Chondrocyte (in vitro differentiated cells): ENCODE measurements at places on chromosomes 3 and 15. TPM values are rescaled to one million over a fixed set of nuclear protein-coding genes. Genes with fewer than 3 reads are reported as not detected.

- no peaks in the 10 kb centered on the region for H3K36me3 ChIP-seq
- peaks cover 23% of the 10 kb centered on the region for H3K4me1 ChIP-seq
- H3K27ac ChIP-seq, result no peak overlapping the region
Measured at GRCh38 chr3:27360113-27361078, 8.8 kb downstream of the NEK10 start.

GRCh38 chr3:125624341-125624740, 29.0 kb upstream of the OSBPL11 start:
- peaks cover 2% of the 10 kb centered on the region for H3K36me3 ChIP-seq
- DNase-seq, result no peak

GRCh38 chr3:156166808-156167207, 46.4 kb downstream of the KCNAB1 start:
- no peak overlapping the region for H3K4me3 ChIP-seq
- no peak overlapping the region for H3K27ac ChIP-seq
- no peak for DNase-seq
- peaks cover 12% of the 10 kb centered on the region for H3K4me1 ChIP-seq

GRCh38 chr15:101597360-101597928, 54.7 kb downstream of the TM2D3 start:
- no peak for DNase-seq
- no peak overlapping the region for H3K27ac ChIP-seq
- peaks cover 2% of the 10 kb centered on the region for H3K36me3 ChIP-seq
- H3K27me3 ChIP-seq, result peaks cover 25% of the 10 kb centered on the region
- H3K4me1 ChIP-seq, result no peaks in the 10 kb centered on the region

The WDR49 gene
- not detected in 3 replicates for total RNA-seq

DNA sequence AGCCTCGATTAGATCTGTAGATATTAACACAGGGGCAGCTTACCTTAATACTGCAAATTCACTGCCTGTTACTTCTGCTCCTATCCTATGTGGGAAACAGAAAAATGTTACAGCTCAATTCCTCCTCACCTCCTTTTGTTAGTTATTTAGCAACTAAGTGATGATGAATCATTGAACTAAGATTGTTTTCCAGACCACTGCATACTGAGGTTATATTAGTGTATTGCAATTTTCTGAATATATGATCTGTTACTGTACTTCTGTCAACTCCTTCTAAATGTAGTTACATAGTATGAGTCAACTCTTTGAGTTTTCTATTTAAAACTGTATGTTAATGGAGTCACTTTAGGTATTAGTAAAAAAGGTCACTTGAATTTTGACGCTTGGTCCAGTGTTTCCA, 331.5 kb upstream of the SLCO3A1 start:
- no peaks in the 10 kb centered on the region for H3K27me3 ChIP-seq
- no peak overlapping the region for H3K27ac ChIP-seq

DNA sequence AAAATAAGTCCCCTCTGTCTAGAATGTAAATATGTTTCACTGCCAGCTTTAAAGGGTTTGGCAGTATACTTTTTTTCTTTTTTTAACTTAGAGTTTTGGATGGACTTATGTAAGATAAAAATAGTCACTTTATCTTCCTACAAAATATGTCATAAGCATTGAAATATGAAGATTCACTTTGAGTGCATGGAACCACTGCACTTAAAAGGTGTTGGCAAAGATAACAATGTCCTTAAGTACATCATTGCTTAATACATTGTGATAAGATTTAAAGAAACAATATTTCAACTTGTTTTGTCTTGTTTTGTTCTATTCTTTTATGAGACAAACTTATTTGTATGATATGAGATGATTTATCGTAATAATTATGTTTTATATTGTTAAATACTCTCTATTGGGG, 66.3 kb upstream of the NAALADL2 start:
- H3K36me3 ChIP-seq, result no peaks in the 10 kb centered on the region
- H3K4me3 ChIP-seq, result no peak overlapping the region
- H3K27me3 ChIP-seq, result no peaks in the 10 kb centered on the region
- DNase-seq, result no peak
- peaks cover 3% of the 10 kb centered on the region for H3K4me1 ChIP-seq
